ENCODE measurements at places on chromosomes 2 and 18.

- DNase-seq: no peak
These were observed 676.6 kb downstream of the TDRD15 start for GRCh38 chr2:21800356-21800755.

DNA sequence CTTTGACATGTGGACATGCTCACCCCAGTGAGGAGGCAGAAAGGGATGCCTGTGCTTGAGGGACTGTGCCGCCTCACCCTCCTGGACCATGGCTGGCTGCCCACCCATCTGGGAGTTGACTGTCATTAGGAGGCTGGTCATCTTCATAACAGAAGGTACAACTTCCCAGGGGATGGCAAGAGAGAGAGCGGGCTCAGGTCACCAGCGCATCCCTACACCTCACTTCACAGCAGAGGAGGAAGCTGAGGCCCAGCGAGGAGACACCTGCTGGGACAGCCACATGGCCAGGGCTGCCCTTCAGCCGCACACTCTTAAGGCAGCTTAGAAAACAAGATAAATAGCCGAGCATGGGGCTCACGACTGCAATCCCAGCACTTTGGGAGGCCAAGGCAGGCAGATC is 59.4 kb downstream of the ADCY3 start:
- DNase-seq: no peak

GRCh38 chr2:188391354-188391753 is 99.7 kb downstream of the GULP1 start:
- DNase-seq: no peak

GRCh38 chr2:104871649-104871971 is 17.7 kb downstream of the POU3F3 start:
- no peak for DNase-seq

GRCh38 chr2:172097557-172098131 is 5.1 kb downstream of the DLX2 start:
- DNase-seq: peak; percentile 39

GRCh38 chr2:162607915-162608314 is 230.7 kb downstream of the KCNH7 start:
- DNase-seq: no peak

DNA sequence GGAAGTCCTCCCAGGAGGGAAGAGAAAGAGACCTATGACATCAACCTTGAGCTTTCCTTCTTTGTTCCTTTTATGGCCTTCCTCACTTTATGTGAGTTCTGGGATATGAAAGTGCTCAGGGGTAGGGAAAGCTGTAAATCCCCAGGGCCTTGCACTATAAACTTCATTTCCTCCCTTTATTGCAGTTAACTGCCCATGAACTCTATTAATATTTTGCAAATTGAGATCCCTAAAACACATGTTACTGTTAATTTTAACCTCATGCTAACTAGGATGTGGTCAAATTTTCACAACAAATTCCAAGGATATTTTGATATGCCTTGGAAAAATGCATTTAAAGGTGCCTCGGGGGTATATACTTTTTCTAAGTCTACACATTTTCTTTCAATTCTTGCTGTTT is 359.9 kb downstream of the OSR1 start:
- DNase-seq: no peak

DNA sequence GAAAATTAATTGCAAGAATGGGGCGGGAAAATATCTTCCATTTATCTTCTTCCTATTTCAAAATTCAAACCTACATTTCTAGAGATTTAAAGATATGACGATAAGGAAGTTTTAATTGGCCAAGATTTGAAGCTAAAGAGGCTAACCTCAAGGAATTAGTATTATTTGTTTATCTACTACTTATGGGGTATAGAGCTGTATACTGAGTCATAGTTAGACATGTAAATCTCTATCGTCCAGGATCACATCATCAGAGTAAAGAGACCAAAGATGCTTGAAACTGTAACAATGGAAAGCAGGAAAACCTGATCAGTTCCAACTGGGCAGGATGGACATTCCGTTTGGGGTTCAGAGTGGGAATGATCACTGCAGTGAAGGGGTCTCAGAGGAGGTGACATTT is 95.2 kb upstream of the KLF7 start:
- no peak for DNase-seq

- DNase-seq: no peak
These were observed 84.9 kb upstream of the ST8SIA3 start for GRCh38 chr18:57267368-57267925.

DNA sequence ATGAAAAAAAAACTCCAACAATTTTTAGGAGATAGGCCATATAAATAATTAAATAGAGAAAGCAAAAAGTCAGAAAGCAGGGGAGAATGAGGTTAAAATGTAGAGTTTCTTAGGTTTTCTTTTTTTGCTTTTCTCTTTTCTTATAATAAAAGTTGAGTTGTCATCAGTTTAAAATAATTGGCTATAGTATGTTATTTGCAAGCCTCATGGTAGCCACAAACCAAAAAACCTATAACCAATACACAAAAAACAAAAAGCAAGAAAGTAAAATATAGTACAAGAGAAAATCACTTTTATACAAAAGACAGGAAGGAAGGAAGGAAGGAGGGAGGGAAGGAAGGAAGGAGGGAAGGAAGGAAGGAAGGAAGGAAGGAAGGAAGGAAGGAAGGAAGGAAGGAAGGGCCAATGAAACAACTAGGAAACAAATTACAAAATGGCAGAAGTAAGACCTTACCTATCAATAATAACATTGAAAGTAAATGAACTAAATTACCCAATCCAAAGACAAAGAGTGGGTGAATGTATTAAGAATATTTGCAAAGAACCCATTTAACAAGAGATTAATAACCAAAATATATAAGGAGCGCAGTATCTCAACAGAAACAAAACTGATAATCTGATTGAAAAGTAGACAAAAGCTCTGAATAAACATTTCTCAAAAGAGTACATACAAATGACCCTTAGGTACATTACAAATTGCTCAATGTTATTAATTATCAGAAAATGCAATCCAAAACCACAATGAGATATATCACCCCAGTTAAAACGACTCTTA is 541.3 kb upstream of the LRRTM4 start:
- DNase-seq: no peak

GRCh38 chr18:78992041-78993011 is 12.7 kb downstream of the SALL3 start:
- no peak for DNase-seq

- DNase-seq: no peak
These were observed 93.5 kb downstream of the ZNF516 start for GRCh38 chr18:76401498-76401897.

DNA sequence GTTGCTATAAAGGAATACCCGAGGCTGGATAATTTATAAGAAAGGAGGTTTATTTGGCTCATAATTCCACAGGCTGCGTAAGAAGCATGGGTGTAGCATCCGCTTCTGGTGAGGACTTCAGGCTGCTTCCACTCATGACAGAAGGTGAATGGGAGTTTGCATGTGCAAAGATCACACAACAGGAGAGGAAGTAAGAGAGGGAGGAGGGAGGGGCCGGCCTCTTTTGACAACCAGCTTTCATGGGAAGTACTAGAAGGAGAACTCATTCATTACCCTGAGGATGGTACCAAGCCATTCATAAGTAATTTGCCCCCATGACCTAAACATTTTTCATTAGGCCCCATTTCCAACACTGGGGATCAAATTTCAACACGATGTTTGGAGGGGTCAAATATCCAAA is 386.8 kb upstream of the NETO1 start:
- no peak for DNase-seq

- no peak for DNase-seq
These were observed 174.1 kb downstream of the SMAD7 start for GRCh38 chr18:48776641-48777025.

GRCh38 chr2:124325667-124326440 is 300.8 kb downstream of the CNTNAP5 start:
- no peak for DNase-seq

- DNase-seq: peak; percentile 69
These were observed 110.7 kb upstream of the TLK1 start for GRCh38 chr2:171271386-171271785.

DNA sequence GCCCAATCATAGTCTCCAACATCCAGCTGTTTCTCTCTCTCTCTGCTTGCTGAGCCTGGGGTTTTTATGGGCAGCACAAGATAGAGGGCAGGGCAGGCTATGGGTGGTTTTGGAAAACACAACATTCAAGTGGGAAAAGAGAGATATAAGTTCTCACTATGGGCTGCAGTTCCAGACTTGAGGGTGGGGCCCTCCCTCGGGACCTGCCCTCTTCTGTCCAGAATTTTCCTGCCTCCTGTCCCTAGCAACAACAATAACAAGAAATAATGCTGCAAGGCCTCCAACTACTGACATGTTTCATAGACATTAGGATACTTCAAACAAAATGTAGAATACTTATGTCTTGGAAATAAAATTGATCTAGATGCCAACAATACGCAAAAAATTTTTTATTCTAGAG is 107.8 kb downstream of the C18orf54 start:
- no peak for DNase-seq

GRCh38 chr18:54530285-54530684 is 60.8 kb upstream of the DYNAP start:
- DNase-seq: no peak

DNA sequence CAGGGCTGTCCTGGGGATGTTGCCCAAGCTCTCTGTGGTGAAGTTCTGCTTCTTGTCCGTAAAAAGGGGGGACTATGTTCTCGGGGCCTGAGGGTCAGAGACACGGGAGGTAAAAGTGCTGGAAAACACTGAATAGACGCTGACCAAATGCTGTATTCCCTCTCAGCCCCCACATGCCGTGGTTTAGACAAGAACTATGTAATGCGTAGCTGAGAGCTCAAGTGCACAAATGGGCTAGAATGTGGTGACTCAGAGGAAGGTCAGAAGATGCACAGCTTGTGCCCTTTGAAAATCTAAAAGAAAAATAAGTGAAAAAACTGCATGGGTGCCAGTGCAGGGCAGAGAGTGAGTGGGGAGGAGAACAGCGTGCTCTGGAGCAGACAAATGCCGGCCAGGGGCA is 80.3 kb upstream of the MAP4K4 start:
- peak; percentile 29 for DNase-seq

DNA sequence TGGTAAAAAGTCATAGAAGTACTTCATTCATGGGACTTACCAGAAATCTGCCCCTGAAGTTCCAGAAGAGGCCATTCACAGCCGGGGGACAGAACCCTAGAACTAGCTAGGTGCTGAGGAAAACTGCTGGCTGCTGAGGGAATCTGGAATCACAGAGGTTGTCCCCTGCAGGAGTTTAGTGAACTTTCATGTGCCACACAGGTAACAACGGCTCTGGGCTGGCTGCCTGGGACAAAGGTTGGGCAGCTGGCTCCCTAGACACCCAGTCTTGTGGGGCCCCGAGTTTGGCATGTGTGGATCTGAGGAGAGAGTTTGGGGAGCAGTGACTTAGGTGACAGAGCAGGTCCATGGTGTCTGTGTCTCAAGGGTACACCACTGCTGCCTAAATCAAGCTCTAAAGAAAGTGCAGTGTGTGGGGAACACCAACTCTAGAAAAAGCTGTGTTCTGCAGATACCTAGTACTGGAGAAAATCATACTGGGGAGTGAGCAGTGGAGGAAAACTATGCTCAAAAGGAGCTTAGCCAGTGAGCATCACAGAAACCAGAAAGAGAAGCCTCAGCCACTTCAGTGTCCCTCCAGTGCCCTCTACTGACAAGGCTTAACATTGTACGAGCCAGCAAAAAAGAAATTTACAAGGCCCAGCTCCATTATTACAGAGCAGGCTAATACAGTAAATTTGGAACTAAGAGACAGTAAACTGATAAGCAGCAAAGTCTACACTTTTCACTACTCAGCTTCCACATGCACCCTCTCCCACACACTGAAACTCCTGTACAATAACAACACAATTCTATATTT is 15.2 kb downstream of the GALNT3 start:
- no peak for DNase-seq

- DNase-seq: no peak
These were observed 776 bp downstream of the TBR1 start for GRCh38 chr2:161416708-161417437.

DNA sequence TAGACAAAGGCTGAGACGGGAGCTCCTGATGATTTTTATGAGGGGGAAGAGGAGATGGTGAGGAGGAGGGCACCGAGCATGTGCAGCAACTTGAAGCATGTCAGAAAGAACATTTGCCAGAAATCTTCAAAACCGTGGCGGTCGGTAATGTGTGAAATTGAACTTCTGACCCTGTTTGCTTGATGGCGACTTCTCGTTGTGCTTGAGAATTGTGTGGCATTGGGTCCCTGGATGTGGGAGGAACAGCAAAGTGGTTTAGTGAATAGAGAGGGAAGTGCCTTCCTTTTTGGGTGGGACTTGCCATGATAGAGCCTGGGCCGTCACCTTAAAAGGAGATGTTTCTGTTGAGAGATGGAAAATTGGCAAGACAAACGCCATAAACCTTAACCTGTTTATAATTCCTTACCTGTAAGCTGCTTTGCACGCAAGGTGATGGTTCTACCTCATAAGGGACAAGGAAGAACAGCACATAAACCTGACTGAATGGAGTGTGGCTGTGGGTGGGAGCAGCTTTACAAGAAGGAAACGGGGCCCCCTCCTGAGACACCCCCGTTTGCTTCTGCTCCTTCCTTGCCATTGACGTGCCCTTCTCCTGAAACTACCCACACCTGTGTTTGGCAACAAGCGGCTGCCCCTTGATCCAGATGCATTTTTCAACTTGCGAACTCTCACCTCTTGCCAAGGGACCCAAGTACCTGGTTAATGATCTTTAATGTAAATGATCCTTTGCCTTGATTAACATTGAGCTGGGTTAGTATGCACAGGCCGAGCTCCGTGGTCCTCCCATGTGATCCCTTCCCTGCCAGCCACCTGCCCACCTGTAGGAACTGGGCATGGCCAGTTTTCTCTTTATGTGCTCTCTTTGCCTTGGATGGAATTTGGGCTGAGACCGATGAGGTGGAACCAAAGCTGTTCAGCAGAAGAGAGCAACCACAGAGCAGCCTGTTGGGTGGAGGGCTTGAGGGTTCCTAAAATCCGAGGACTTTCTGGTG is 153.2 kb downstream of the NEDD4L start:
- DNase-seq: no peak

GRCh38 chr2:134139611-134140010 is 114.3 kb upstream of the MGAT5 start:
- no peak for DNase-seq

DNA sequence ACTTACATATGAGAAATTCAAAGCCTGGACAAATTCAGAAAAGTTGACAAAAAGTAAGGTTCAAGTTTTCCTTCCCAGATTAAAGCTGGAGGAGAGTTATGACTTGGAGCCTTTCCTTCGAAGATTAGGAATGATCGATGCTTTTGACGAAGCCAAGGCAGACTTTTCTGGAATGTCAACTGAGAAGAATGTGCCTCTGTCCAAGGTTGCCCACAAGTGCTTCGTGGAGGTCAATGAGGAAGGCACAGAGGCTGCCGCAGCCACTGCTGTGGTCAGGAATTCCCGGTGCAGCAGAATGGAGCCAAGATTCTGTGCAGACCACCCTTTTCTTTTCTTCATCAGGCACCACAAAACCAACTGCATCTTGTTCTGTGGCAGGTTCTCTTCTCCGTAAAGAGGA is 17.0 kb downstream of the SERPINB8 start:
- DNase-seq: no peak

DNA sequence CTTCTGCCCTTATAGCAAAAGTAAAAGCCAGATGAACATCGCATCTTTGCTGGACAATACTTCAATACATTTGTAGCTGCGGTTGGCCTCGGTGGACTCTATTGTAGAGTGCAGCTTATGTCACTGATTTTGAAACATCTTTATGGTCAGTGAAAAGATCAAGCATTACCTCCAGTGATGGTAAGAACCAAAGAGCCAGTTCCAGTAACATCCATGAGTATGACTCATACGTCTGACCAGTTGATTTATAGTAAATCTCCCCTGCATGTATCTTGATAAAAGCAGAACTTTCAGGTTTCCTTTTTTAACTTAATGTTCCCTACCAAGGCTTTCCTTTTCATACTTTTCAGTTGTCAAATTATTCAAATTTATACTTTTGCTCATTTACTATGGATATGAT is 119.2 kb upstream of the HNRNPA3 start:
- DNase-seq: no peak

- no peak for DNase-seq
These were observed 40.3 kb downstream of the ASB1 start for GRCh38 chr2:238467062-238467461.
